Activated T-cell treated with anti-CD3 and anti-CD28 coated beads, Interleukin-2, amount 50 U/mL, for 72 hours (primary cell): ENCODE measurements at places on chromosomes 1 and 21. TPM values are rescaled to one million over a fixed set of nuclear protein-coding genes. Genes with fewer than 3 reads are reported as not detected.

DNA sequence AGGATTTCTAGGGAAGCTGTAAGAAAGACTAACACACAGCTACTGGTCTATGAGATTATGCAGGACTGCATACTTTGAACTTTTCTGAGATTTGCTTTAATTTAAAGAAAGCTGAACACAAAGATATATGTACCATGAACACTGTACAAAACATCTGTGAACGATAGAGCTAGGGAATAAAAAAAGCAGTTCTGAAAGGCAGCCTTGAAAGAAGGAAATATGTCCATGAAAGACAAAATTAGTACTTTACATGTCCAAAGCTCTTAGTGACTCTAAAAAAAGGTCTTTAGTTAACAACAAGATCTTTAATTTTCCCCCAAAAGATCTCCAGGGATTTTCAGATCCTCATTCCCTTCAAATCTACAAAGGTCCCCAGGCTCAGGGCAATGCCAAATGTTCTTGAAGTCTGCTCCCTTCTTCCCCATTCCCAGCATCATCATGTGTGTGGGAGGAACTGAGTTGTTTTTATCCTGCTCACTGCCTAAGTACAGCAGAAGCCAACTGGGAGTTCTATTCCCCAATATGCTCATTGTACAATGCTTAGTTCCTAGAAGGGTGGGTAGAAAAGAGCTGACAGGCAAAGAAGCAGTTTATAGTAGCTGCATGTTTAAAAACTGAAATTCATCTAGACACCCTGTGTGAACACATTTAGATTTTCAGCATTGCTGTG, 60.1 kb upstream of the PTCH2 start:
- H3K4me1 ChIP-seq, result no peaks in the 10 kb centered on the region
- peaks cover 1% of the 10 kb centered on the region for H3K36me3 ChIP-seq
- no peak for DNase-seq
- no peaks in the 10 kb centered on the region for H3K27me3 ChIP-seq

- peak; percentile 53 for DNase-seq
- peak overlapping the region; percentile 80 for H3K4me3 ChIP-seq
- H3K27ac ChIP-seq, result peak overlapping the region; percentile 98
- H3K4me1 ChIP-seq, result peaks cover 51% of the 10 kb centered on the region
- H3K36me3 ChIP-seq, result peaks cover 15% of the 10 kb centered on the region
- peaks cover 33% of the 10 kb centered on the region for H3K27me3 ChIP-seq
These were observed 408 bp downstream of the LMO4 start for GRCh38 chr1:87329051-87329525.

GRCh38 chr1:24860841-24861240, 69.2 kb downstream of the RUNX3 start:
- DNase-seq, result no peak
- H3K27me3 ChIP-seq, result no peaks in the 10 kb centered on the region
- H3K27ac ChIP-seq, result no peak overlapping the region
- no peak overlapping the region for H3K4me3 ChIP-seq
- H3K4me1 ChIP-seq, result peaks cover 3% of the 10 kb centered on the region

GRCh38 chr1:98813738-98814309, 152.3 kb downstream of the SNX7 start:
- H3K4me3 ChIP-seq, result peak overlapping the region; percentile 62
- DNase-seq, result peak; percentile 5
- H3K36me3 ChIP-seq, result peaks cover 9% of the 10 kb centered on the region
- H3K27me3 ChIP-seq, result no peaks in the 10 kb centered on the region
- peak overlapping the region; percentile 72 for H3K27ac ChIP-seq

DNA sequence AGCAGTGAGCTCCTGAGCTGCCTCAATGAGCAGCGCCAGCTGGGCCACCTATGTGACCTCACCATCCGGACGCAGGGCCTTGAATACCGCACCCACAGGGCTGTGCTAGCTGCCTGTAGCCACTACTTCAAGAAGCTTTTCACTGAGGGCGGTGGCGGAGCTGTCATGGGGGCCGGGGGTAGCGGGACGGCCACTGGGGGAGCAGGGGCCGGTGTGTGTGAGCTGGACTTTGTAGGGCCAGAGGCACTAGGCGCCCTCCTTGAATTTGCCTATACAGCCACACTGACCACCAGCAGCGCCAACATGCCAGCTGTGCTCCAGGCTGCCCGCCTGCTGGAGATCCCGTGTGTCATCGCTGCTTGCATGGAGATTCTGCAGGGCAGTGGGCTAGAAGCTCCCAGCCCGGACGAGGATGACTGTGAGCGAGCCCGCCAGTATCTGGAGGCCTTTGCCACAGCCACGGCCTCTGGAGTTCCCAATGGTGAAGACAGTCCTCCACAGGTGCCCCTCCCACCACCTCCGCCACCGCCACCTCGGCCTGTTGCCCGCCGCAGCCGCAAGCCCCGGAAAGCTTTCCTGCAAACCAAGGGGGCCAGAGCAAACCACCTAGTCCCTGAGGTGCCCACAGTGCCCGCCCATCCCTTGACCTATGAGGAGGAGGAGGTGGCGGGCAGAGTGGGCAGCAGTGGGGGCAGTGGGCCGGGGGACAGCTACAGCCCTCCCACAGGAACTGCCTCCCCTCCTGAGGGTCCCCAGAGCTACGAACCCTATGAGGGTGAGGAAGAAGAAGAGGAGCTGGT, 12.3 kb downstream of the ZBTB7B start:
- no peak for DNase-seq
- H3K27ac ChIP-seq, result no peak overlapping the region
- H3K27me3 ChIP-seq, result no peaks in the 10 kb centered on the region
- peaks cover 74% of the 10 kb centered on the region for H3K4me1 ChIP-seq
- H3K36me3 ChIP-seq, result peaks cover 11% of the 10 kb centered on the region
- no peak overlapping the region for H3K4me3 ChIP-seq

DNA sequence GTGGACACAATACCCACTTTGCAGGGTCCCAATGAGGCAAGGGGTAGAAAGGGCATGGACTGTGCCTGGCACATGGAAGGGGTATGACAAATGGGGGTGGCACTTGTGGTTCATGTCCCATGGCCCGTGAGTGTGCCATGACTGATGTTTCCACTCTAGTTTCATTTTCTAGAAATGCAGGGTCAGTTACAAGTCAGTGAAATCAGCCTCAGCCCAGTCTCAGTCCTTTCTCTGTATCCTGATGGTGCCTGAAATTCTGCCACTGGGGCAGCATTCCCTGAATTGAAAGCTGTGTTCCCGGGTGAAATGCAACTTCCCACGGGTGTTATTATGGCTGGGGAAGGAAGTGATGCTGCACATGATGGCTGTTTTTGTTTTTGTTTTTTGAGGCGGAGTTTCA, 110.8 kb upstream of the ZBTB40 start:
- peaks cover 7% of the 10 kb centered on the region for H3K4me1 ChIP-seq
- no peak overlapping the region for H3K27ac ChIP-seq
- no peak overlapping the region for H3K4me3 ChIP-seq
- no peaks in the 10 kb centered on the region for H3K36me3 ChIP-seq
- no peak for DNase-seq

GRCh38 chr21:26846036-26846931, 1.1 kb upstream of the ADAMTS1 start:
- DNase-seq, result peak; percentile 29
- H3K27ac ChIP-seq, result peak overlapping the region; percentile 3
- H3K27me3 ChIP-seq, result peaks cover 58% of the 10 kb centered on the region
- peak overlapping the region; percentile 86 for H3K4me3 ChIP-seq
- H3K36me3 ChIP-seq, result peaks cover 2% of the 10 kb centered on the region
- peaks cover 37% of the 10 kb centered on the region for H3K4me1 ChIP-seq

GRCh38 chr1:8915446-8915845, 30.2 kb upstream of the CA6 start:
- no peaks in the 10 kb centered on the region for H3K27me3 ChIP-seq
- peaks cover 7% of the 10 kb centered on the region for H3K4me1 ChIP-seq
- H3K27ac ChIP-seq, result no peak overlapping the region

GRCh38 chr1:155022136-155022926, 11.2 kb downstream of the DCST2 start:
- H3K27me3 ChIP-seq, result no peaks in the 10 kb centered on the region
- no peaks in the 10 kb centered on the region for H3K36me3 ChIP-seq
- no peak overlapping the region for H3K4me3 ChIP-seq

- peaks cover 37% of the 10 kb centered on the region for H3K27me3 ChIP-seq
- peak; percentile 76 for DNase-seq
- H3K4me1 ChIP-seq, result peaks cover 18% of the 10 kb centered on the region
- peak within 1 kb of the TSS; percentile 78 for H3K27ac ChIP-seq
These were observed at the start of gene FNBP1L for GRCh38 chr1:93447481-93448291. Gene FNBP1L (plus strand): TSS chr1:93448118. CDS start chr1:93448282, 164 bp downstream.

GRCh38 chr1:235076504-235077162, 52.0 kb downstream of the TOMM20 start:
- peak overlapping the region; percentile 72 for H3K27ac ChIP-seq
- DNase-seq, result no peak
- H3K4me1 ChIP-seq, result peaks cover 11% of the 10 kb centered on the region
- H3K36me3 ChIP-seq, result peaks cover 2% of the 10 kb centered on the region
- H3K27me3 ChIP-seq, result no peaks in the 10 kb centered on the region

GRCh38 chr1:53257454-53258081, 19.2 kb upstream of the MAGOH start:
- H3K27ac ChIP-seq, result no peak overlapping the region
- DNase-seq, result no peak
- H3K27me3 ChIP-seq, result no peaks in the 10 kb centered on the region
- H3K4me3 ChIP-seq, result no peak overlapping the region
- no peaks in the 10 kb centered on the region for H3K4me1 ChIP-seq

DNA sequence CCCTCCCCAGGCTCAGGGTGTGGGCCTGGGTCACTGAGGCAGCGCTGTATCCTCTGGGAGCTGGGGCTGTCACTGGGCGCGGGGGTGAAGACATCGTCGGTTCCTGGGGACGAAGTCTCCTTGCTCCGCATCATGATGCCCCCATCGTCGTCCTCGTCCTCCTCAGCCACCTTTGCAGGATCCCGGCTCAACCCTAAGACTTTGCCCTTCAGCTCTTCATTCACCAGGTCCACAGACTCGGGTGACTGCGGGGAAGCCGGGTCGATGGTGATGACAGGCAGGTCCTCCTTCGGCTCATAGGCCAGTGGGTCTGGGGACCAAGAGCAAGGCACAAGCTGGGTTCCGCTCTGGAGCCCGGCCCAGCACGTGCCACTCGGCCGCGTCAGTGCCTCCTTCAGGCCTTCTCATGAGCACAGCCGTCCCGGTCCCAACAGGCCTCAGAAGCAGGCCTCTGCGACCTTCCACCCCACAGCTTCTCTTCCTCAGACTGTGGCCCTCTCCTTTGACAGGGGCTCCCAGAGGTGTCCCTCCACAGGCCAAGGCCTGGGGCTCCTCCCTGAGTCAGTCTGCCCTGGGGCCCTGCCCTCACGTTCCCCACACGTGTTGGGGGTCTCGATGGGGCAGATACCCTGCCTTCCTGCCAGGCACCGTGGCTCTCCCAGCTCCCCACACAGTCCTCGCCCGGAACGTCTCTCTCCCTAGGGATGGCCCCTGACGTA, 54.4 kb downstream of the SLC9A1 start:
- H3K27me3 ChIP-seq, result no peaks in the 10 kb centered on the region
- peaks cover 23% of the 10 kb centered on the region for H3K4me1 ChIP-seq
- no peak overlapping the region for H3K4me3 ChIP-seq
- H3K27ac ChIP-seq, result peak overlapping the region; percentile 42
- H3K36me3 ChIP-seq, result peaks cover 3% of the 10 kb centered on the region
- no peak for DNase-seq

The SLC35D1 gene
- total RNA-seq, result 19.6 TPM

The KRTAP21-2 gene
- total RNA-seq, result not detected

GRCh38 chr1:214102907-214103306, 115.1 kb downstream of the PROX1 start:
- H3K36me3 ChIP-seq, result no peaks in the 10 kb centered on the region
- no peak overlapping the region for H3K27ac ChIP-seq
- no peaks in the 10 kb centered on the region for H3K4me1 ChIP-seq
- no peak overlapping the region for H3K4me3 ChIP-seq
- peaks cover 5% of the 10 kb centered on the region for H3K27me3 ChIP-seq

DNA sequence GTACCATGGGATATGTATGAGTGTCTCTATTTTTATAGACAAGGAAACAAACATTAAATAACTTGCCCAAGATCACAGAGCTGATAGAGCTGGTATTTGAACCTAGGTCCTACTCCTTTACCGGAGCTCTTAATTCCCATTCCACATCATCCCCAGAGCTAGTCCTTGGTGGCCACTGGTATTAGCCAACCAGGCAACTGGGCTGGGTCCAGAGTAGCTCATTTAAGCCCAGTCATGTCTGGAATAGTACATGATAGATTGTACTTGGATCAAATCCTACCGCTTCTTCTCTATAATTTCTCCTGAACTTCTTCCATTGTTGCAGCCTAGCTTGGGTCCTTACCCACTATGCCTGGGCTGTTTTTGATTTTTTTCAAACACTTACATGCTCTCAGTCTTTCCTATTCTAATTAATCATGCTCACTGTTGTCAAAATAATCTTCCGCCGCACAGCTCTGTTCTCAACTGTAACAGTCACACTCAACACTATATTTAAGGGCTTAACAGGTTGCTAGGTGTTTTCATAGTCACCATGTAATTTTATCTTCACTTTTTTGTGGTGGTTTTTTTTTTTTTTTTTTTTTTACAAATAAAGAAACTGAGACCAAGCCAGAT, 80.2 kb downstream of the COLGALT2 start:
- H3K27ac ChIP-seq, result peak overlapping the region; percentile 91
- no peak overlapping the region for H3K4me3 ChIP-seq

GRCh38 chr1:20187103-20187812, 940 bp upstream of the PLA2G2C start:
- no peaks in the 10 kb centered on the region for H3K36me3 ChIP-seq
- peak overlapping the region; percentile 80 for H3K4me3 ChIP-seq
- peaks cover 40% of the 10 kb centered on the region for H3K27me3 ChIP-seq
- H3K4me1 ChIP-seq, result peaks cover 56% of the 10 kb centered on the region
- peak overlapping the region; percentile 3 for H3K27ac ChIP-seq

GRCh38 chr1:66985835-66986234, 61.0 kb downstream of the MIER1 start:
- H3K27ac ChIP-seq, result no peak overlapping the region
- H3K27me3 ChIP-seq, result no peaks in the 10 kb centered on the region
- peaks cover 32% of the 10 kb centered on the region for H3K36me3 ChIP-seq

GRCh38 chr1:193113992-193114332, 7.9 kb upstream of the CDC73 start:
- H3K27me3 ChIP-seq, result no peaks in the 10 kb centered on the region
- no peak overlapping the region for H3K4me3 ChIP-seq
- H3K4me1 ChIP-seq, result peaks cover 6% of the 10 kb centered on the region
- H3K27ac ChIP-seq, result no peak overlapping the region
- no peak for DNase-seq

- H3K36me3 ChIP-seq, result no peaks in the 10 kb centered on the region
- H3K27ac ChIP-seq, result peak overlapping the region; percentile 86
- no peak overlapping the region for H3K4me3 ChIP-seq
- peaks cover 52% of the 10 kb centered on the region for H3K4me1 ChIP-seq
- peak; percentile 37 for DNase-seq
These were observed 177.7 kb downstream of the VAV3 start for GRCh38 chr1:107787299-107787698.

DNA sequence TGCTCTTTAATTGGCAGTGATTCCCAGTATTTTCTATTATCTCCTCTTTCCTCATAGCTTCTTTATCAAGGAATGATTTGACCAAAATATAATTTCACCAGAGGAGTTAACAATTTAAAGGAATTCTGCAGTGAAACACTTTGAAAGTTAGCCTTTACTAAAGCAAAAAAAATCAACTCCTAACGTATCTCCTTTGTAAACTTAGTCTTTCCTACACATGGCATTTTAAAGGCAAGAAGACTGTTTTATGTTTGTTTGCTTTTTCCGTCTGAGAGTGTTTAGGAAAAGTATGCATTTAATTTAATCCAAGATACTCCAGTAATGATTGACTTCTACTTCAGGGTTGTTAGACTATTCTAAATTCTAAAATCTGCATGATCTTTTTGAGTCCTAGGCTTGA, 15.9 kb downstream of the ATP6V1G3 start:
- H3K36me3 ChIP-seq, result no peaks in the 10 kb centered on the region
- no peaks in the 10 kb centered on the region for H3K27me3 ChIP-seq
- no peak for DNase-seq
- H3K4me3 ChIP-seq, result peak overlapping the region; percentile 95
- H3K27ac ChIP-seq, result peak overlapping the region; percentile 99
